ENCODE measurements at places on chromosomes 4 and X. TPM values are rescaled to one million over a fixed set of nuclear protein-coding genes. Genes with fewer than 3 reads are reported as not detected.

ANK2 gene
- 84.8 TPM for total RNA-seq

DNA sequence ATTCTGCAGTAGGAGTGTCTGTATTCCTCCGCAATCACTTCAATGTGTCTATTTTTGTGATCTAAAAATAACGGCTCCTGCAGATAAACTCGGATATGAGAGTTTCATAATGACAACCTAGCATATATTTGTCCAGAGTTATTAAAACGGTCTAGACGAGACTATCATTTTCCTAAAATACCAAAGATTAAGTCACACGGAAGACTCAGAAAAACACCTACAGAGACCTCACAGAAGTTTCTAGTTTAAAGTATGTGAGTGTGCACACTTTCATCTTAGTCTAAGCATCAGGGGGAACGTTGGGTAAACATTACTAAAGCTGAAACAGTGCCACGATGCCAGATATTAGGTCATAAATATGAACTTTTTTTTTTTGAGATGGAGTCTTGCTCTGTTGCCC lies 156.9 kb downstream of the AFAP1 start:
- H3K4me3 ChIP-seq: no peak overlapping the region
- H3K4me1 ChIP-seq: peaks cover 60% of the 10 kb centered on the region
- peaks cover 12% of the 10 kb centered on the region for H3K36me3 ChIP-seq
- no peaks in the 10 kb centered on the region for H3K27me3 ChIP-seq
- peak overlapping the region; percentile 23 for H3K27ac ChIP-seq
- DNase-seq: no peak

DNA sequence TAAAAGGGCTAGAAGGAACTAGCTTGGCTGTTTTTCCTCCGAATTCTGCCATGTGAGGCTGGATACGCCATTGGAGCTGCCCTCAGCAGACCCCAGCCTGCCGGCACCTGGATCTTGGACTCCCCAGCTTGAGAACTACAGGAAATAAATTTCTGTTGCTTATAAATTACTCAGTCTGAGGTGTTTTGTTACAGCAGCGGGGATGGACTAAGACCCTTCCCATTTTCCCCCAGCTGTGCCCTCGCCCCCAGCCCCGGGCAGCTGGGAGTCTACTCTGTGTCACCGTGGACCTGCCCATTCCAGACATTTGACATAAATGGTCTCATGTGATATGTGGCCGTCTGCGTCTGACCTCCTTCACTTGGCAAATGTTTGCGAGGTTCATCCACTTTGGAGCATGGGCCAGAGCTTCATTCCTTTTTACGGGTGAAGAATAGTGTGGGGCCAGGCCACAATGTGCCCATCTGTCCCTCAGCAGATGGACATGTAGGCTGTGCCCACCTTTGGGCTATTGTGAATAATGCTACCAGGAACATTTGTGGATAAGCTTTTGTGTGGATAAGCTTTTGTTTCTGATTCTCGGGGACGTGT lies 30.7 kb upstream of the SPON2 start:
- no peak for DNase-seq
- H3K36me3 ChIP-seq: no peaks in the 10 kb centered on the region

FAM9A gene
- total RNA-seq: not detected

SASH3 gene
- 4.2 TPM for total RNA-seq

DNA sequence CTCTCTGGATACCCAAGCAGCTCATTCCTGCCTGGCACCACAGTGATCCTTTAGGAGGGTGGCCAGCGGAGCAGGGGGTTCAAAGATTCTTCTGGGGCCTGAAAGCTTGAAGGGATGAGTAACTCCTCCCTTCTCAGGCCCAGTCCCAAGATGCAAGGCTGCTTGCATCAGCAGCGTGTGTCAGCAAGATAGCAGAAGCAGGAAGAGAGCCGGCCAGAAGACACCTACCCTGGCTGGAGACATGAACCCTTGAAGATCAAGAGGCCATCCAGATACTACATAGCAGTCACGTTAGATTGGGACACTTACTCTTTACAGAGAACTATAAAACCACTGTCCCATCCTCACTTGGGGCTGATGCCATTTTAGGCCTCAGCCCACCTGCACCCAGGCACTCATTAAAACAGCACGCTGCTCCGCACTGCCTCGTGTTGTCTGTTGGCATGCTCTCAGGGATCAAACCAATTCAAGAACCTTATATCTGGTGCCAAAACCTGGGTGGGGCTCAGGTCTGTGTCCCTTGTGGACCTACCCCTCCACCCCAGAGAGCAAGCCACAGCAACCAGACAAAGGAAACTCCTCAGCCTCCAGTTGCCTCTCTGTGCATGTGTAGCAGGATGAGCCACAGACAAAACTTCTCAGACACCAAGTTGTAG lies 6.5 kb downstream of the UGT2B17 start:
- H3K36me3 ChIP-seq: no peaks in the 10 kb centered on the region
- no peak for DNase-seq
- H3K27ac ChIP-seq: no peak overlapping the region
- no peaks in the 10 kb centered on the region for H3K4me1 ChIP-seq
- H3K27me3 ChIP-seq: no peaks in the 10 kb centered on the region

DNA sequence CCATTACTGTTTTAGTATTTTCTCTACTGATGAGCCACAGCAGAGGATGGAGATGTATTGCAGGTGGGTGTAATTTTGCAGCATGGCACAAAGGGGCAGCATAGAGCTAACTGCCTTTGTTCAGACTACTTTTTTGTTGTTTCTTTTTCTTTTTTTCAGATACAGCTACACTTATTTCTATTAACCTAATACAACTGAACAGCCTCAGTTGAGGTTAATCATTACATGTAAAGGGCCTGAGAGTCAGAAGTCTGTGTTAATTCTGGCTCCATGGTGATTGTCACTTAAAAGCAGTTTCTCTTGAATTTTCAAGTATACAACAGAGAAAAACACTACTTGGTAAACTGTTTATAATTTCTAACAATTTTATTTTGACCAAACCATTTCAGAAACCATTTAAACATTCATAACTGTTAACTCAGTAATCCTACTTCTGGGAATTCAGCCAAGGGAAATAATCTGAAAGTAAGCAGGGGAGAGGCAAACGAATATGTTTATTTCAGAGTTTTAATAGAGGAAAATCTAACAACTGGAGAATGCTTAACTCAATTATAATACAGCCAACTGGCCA lies 13.9 kb upstream of the PPEF2 start:
- peaks cover 5% of the 10 kb centered on the region for H3K36me3 ChIP-seq
- DNase-seq: no peak
- peak overlapping the region; percentile 15 for H3K27ac ChIP-seq
- peaks cover 22% of the 10 kb centered on the region for H3K4me1 ChIP-seq

P2RY10 gene
- 5.0 TPM for total RNA-seq

GRCh38 chr4:41236032-41236431 lies 20.7 kb upstream of the UCHL1 start:
- peak; percentile 55 for DNase-seq
- H3K4me3 ChIP-seq: no peak overlapping the region
- no peak overlapping the region for H3K27ac ChIP-seq
- H3K36me3 ChIP-seq: no peaks in the 10 kb centered on the region

DNA sequence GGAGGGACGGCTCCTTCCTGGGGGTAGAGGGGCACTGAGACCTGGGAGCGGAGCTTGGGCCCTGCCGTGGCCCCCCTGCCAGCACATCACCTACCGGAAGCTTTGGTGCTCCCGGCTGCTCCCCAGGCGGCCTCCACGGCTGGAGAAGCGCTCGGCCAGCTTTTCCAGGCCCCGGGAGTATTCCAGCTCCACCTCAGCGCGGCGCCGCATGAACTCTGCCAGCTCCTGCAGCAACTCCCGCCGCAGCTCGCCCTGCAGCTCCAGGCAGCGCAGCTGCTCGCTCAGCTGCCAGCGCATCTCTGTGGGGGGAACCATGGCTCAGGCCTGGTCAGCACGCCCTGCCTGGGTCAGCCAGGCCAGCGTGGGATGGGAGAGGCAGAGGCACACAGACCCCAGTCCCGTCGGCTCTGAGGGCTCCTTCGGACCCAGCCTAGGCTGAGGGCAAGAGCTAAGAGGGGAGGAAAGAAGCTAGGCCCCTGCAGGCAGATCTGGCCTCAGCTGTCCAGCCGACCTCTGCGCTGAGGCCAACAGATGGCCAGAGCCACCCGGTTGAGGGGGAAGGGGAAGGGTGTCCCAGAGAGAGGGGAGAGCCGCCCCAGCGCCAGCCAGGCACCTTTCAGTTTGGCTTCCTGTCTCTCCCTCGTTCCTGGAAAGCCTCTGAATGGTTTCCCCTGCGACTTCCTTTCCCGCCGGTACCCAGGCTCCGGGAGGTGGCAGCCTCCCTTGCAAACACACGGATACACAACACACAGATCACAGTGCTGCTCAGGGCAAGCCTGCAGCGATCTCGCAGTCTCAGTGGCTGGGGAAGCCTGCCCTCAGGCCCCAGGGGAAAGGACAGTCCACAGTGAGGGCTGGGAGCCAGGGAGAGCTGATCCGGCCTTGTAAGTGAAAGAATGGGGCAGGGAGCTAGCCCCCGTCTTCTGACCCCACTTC lies 4.3 kb downstream of the ARHGAP4 start:
- H3K27me3 ChIP-seq: no peaks in the 10 kb centered on the region
- H3K36me3 ChIP-seq: no peaks in the 10 kb centered on the region
- H3K27ac ChIP-seq: peak overlapping the region; percentile 27
- peaks cover 52% of the 10 kb centered on the region for H3K4me1 ChIP-seq

DNA sequence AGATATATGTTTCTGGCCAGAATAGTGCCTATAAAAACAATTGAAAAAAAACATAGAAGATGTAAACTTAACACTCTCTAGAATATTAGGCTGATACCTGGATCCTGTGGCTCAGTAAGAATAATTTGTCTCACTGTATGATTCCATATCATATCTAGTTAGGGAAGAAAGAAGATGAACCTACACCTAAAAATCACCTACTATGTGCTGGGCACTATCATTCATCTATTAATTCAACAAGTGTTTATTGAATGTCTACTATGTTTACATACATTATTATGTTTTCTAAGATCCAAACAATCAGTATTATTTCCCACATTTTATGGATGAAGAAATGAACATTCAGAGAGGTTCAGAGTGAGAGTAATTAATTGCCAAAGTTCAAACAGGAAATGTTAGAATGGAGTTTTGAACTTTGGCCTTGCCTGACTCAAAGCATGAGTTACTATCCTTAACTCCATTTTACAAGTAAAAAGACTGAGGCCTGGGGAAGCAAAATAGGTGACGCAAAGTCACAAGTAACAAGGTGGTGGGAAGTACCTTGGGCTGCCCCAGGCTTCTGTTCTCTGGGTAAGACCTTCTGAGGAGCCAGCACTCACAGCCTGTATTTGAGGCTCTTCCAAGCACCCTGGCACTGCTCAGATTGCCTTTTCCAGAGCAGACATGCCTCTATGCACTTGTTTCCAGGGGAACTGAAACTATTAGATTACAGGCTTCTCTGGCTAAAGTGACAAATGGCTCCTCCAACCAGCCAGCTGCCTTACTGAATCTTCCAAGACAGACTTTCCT lies 111.1 kb upstream of the ACSL4 start:
- no peak for DNase-seq
- H3K27ac ChIP-seq: no peak overlapping the region

GRCh38 chr4:38106886-38107514 lies 146.8 kb downstream of the PTTG2 start:
- H3K27ac ChIP-seq: no peak overlapping the region
- H3K4me3 ChIP-seq: no peak overlapping the region
- H3K4me1 ChIP-seq: peaks cover 13% of the 10 kb centered on the region

BMP3 gene
- 15.7 TPM for total RNA-seq

DNA sequence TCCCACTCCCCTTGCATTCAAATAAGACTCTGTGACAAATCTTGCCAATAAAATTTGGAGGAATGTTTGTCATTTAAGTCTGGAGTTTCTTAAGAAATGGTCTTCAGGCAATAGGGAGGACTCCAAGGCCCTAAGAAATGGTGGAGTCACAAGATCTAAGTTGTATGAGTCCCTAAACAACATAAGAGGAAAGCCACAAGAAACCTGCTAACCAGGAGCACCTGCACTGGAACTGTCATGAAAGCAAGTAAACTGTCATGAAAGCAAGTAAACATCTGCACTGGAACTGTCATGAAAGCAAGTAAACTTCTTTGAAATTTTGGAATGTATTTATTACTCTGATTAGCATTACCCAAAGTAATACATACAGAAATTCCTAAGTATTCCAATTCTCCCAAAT lies 3.5 kb downstream of the CNOT6L start:
- H3K27me3 ChIP-seq: no peaks in the 10 kb centered on the region
- peak overlapping the region; percentile 17 for H3K27ac ChIP-seq

EPHA5 gene
- total RNA-seq: 0.42 TPM

GRCh38 chrX:14801136-14801535 lies 71.7 kb downstream of the FANCB start:
- H3K4me3 ChIP-seq: no peak overlapping the region
- no peaks in the 10 kb centered on the region for H3K36me3 ChIP-seq
- H3K27ac ChIP-seq: no peak overlapping the region
- DNase-seq: no peak
- H3K27me3 ChIP-seq: no peaks in the 10 kb centered on the region

- no peak overlapping the region for H3K4me3 ChIP-seq
- H3K27me3 ChIP-seq: no peaks in the 10 kb centered on the region
- H3K4me1 ChIP-seq: no peaks in the 10 kb centered on the region
- H3K36me3 ChIP-seq: no peaks in the 10 kb centered on the region
- H3K27ac ChIP-seq: no peak overlapping the region
Measured at GRCh38 chrX:25733148-25733547, 405.0 kb upstream of the MAGEB18 start.

DNA sequence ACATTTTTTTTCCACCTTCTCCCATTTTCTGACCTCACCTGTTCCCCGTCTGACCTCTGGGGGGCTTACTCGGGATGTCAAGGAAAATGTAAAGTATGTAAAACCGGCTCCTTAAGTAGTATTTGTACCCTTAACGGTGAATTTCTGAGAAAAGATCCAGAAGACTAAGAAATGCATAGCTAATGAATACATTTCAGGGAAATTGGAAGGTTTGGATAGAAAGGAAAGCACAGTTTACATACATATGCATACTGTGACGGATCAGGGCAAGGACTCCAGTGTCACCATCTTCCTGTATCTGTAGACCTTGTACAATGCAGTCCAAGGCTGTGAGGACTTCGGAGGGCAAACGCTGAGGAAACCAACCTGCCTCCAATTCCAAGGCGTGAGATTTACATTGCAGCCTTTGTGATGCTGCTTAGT lies 2185.9 kb upstream of the TENM3 start:
- H3K27me3 ChIP-seq: peaks cover 54% of the 10 kb centered on the region
- H3K36me3 ChIP-seq: no peaks in the 10 kb centered on the region
- H3K4me1 ChIP-seq: peaks cover 18% of the 10 kb centered on the region
- no peak overlapping the region for H3K4me3 ChIP-seq
- DNase-seq: no peak
- no peak overlapping the region for H3K27ac ChIP-seq

- H3K4me1 ChIP-seq: peaks cover 15% of the 10 kb centered on the region
- peak overlapping the region; percentile 31 for H3K4me3 ChIP-seq
Measured at GRCh38 chr4:126916626-126917140, 716.1 kb upstream of the INTU start.

GRCh38 chr4:7824218-7824617 lies 115.4 kb downstream of the AFAP1 start:
- H3K4me1 ChIP-seq: peaks cover 75% of the 10 kb centered on the region
- no peak overlapping the region for H3K4me3 ChIP-seq
- no peak for DNase-seq

Data from esophagus muscularis mucosa (tissue), 4 donors.